ENCODE measurements at places on chromosomes 3 and 15. TPM values are rescaled to one million over a fixed set of nuclear protein-coding genes. Genes with fewer than 3 reads are reported as not detected.

- H3K27me3 ChIP-seq: no peaks in the 10 kb centered on the region
- no peak overlapping the region for H3K4me3 ChIP-seq
- peaks cover 3% of the 10 kb centered on the region for H3K4me1 ChIP-seq
- peaks cover 4% of the 10 kb centered on the region for H3K36me3 ChIP-seq
These were observed 116.7 kb downstream of the DLG1 start for GRCh38 chr3:197181741-197182140.

- H3K27ac ChIP-seq: no peak overlapping the region
- no peaks in the 10 kb centered on the region for H3K4me1 ChIP-seq
- no peaks in the 10 kb centered on the region for H3K27me3 ChIP-seq
- no peaks in the 10 kb centered on the region for H3K36me3 ChIP-seq
- no peak overlapping the region for H3K4me3 ChIP-seq
These were observed 48.6 kb downstream of the UNC13C start for GRCh38 chr15:54026891-54027290.

GRCh38 chr15:86837294-86838061, 757.8 kb downstream of the AGBL1 start:
- H3K4me1 ChIP-seq: no peaks in the 10 kb centered on the region
- no peaks in the 10 kb centered on the region for H3K27me3 ChIP-seq
- H3K4me3 ChIP-seq: no peak overlapping the region

GRCh38 chr3:71050166-71050537, 533.4 kb downstream of the FOXP1 start:
- peaks cover 27% of the 10 kb centered on the region for H3K36me3 ChIP-seq
- H3K4me3 ChIP-seq: no peak overlapping the region
- DNase-seq: no peak
- H3K4me1 ChIP-seq: peaks cover 46% of the 10 kb centered on the region
- no peaks in the 10 kb centered on the region for H3K27me3 ChIP-seq

- no peaks in the 10 kb centered on the region for H3K4me1 ChIP-seq
- no peak for DNase-seq
- H3K4me3 ChIP-seq: no peak overlapping the region
- H3K27ac ChIP-seq: no peak overlapping the region
These were observed 34.2 kb downstream of the CLEC3B start for GRCh38 chr3:45060165-45060892.

DNA sequence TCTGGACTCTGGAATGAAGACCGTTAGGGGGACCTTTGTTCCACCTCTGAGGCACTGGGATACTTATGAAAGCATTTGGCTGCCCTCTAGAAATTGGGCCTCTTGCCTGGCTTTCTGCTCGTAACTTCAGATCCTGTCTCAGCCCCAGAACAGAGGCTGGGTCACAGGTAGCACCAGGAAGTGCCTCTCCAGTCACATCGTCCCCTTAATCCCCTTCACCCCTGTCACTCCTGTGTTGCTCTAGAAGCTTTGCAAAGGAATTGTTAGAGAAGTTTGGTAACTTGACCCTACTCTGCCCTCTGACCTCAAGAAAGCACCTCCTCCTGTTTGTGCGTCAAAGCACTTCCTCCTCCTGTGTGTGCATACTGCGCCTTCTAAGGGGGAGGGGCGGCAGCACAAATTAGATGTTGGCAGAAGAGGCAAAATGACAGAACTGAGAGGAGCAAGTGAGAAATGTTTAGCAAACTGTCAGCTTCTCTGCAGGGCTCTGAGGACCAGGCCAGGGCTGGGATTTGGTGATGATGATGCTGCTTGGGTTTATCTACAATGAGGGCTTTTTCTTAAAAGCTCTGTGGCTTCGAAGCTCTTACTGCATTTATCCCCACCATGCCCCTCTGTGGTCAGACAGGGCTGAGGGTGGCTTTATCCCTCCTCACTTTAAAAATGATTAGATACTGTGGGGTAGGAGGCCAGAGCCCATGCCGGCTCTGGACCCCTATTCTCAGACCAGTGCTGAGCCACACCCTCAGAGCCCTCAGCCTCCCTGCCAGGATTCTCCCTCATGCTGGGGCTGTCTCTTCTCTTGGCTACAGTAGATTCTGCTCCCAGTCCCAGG, 76.2 kb downstream of the LARS2 start:
- no peaks in the 10 kb centered on the region for H3K4me1 ChIP-seq
- H3K27me3 ChIP-seq: no peaks in the 10 kb centered on the region
- DNase-seq: no peak
- H3K27ac ChIP-seq: no peak overlapping the region

DNA sequence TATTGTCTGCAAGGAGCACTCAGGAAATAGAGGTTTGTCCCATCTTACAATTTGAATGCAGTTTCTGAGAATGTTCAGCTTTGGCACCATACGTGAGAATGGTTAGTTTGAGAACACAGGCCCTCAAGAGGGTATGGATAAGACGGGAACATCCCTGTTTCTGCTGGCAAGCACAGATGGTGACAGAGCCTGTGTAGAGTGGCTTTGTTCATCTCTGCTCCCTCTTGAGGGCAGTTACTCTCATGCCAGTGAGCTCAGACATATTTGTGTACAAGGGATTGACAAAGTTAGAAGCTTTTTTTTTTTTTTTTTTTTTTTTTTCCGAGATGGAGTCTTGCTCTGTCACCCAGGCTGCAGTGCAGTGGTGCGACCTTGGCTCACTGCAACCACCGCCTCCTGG, 71.5 kb upstream of the FILIP1L start:
- no peaks in the 10 kb centered on the region for H3K36me3 ChIP-seq
- no peak for DNase-seq
- no peaks in the 10 kb centered on the region for H3K27me3 ChIP-seq
- no peaks in the 10 kb centered on the region for H3K4me1 ChIP-seq
- H3K4me3 ChIP-seq: no peak overlapping the region

- no peak for DNase-seq
- no peak overlapping the region for H3K4me3 ChIP-seq
- H3K36me3 ChIP-seq: peaks cover 11% of the 10 kb centered on the region
- no peaks in the 10 kb centered on the region for H3K27me3 ChIP-seq
These were observed 19.5 kb downstream of the SLC4A7 start for GRCh38 chr3:27464646-27465045.

DNA sequence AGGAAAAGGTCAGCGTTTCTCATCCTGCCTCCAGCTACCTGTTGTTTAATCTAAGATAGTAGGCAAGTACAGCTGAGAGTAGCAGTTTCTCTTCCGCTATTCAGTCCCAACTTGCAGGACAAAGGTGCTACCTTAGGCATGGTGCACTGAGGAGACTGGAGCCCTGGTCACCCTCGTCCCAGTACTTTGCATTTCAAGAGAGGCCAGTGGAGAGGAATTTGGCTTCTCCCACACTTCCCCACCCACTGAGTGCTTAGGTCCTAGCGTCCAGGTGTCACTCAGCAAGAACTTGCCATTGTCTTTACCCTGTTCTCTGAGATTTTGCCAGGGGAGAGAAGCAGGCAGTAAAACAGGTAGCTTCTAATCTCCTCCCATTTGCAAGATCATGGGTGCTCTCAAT, 12.5 kb upstream of the RPN1 start:
- no peaks in the 10 kb centered on the region for H3K36me3 ChIP-seq
- no peaks in the 10 kb centered on the region for H3K27me3 ChIP-seq
- H3K27ac ChIP-seq: no peak overlapping the region
- H3K4me1 ChIP-seq: no peaks in the 10 kb centered on the region
- no peak overlapping the region for H3K4me3 ChIP-seq

DNA sequence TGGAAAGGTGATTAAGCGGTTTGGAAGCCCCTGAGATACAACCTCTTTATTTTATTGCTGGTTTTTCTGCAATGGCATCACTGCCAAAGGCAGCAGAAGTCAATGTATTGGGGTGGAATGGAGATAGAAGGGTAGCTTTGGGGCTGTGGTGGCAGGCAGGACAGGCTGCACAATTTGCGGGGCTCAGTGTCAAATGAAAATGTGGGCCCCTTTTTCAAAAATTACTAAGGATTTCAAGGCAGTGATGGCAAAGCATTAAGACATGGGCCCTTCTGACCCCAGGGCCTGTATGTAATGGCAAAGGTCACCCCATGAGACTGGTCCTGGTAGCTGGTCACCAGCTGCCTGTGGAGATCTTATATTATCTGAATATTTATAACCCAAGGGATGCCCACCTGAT, 29.3 kb upstream of the GALNT15 start:
- H3K4me1 ChIP-seq: no peaks in the 10 kb centered on the region
- no peaks in the 10 kb centered on the region for H3K27me3 ChIP-seq
- H3K36me3 ChIP-seq: no peaks in the 10 kb centered on the region
- H3K4me3 ChIP-seq: no peak overlapping the region
- no peak for DNase-seq
- H3K27ac ChIP-seq: no peak overlapping the region

GRCh38 chr3:117880638-117881037, 1154.0 kb downstream of the IGSF11 start:
- H3K4me3 ChIP-seq: no peak overlapping the region
- H3K36me3 ChIP-seq: no peaks in the 10 kb centered on the region
- no peaks in the 10 kb centered on the region for H3K27me3 ChIP-seq

GRCh38 chr3:20136231-20136630, 49.8 kb downstream of the SGO1 start:
- H3K4me1 ChIP-seq: no peaks in the 10 kb centered on the region
- H3K36me3 ChIP-seq: no peaks in the 10 kb centered on the region
- no peak for DNase-seq

DNA sequence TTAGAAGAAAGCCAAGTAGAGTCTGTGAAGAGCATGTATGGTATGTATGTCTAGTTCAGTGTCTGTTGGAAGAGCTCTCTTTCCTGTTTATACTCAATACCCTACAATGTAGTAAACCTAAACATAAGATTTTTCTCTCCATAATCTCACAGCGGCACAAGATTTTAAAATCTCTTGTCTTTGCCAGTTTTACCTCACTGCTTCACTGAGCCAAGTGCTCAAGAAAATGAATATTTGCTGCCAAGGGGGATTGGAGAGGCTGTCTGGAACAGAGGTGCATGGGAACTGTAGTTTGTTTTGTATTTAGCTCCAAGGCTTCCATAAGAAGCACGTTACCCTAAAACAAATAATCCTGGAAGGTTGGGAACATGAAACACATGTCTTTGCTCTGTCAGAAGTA, 49.5 kb upstream of the FHIT start:
- no peak overlapping the region for H3K27ac ChIP-seq
- H3K36me3 ChIP-seq: no peaks in the 10 kb centered on the region
- H3K27me3 ChIP-seq: no peaks in the 10 kb centered on the region

DNA sequence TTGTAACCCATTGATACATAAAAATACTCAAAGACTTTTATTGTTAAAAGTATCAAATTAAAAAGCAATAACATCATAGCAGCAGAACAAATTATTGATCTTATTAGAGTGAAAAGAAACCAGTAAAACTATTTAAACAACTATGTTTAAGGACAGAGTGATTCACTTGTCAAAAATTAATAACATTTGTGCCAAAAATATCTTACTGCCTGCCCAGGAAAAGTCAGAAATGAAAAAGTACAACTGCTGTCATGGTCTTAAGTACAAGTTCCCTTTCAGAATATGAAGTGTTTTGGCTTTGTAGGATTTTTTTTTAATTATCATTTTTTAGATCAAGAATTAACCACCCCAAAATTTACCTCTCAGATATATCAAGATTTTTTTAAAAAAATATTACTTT, 3.4 kb downstream of the IFT57 start:
- no peak overlapping the region for H3K4me3 ChIP-seq
- H3K4me1 ChIP-seq: no peaks in the 10 kb centered on the region
- no peaks in the 10 kb centered on the region for H3K27me3 ChIP-seq
- H3K27ac ChIP-seq: no peak overlapping the region
- peaks cover 3% of the 10 kb centered on the region for H3K36me3 ChIP-seq
- no peak for DNase-seq

GRCh38 chr3:48561045-48561736, 2.4 kb downstream of the UCN2 start:
- no peak overlapping the region for H3K4me3 ChIP-seq
- no peaks in the 10 kb centered on the region for H3K36me3 ChIP-seq
- DNase-seq: no peak
- no peaks in the 10 kb centered on the region for H3K27me3 ChIP-seq

- no peak overlapping the region for H3K4me3 ChIP-seq
- DNase-seq: no peak
- H3K27me3 ChIP-seq: no peaks in the 10 kb centered on the region
- no peaks in the 10 kb centered on the region for H3K4me1 ChIP-seq
- H3K36me3 ChIP-seq: no peaks in the 10 kb centered on the region
- no peak overlapping the region for H3K27ac ChIP-seq
These were observed 48.1 kb downstream of the IQSEC1 start for GRCh38 chr3:13025090-13025489.

DNA sequence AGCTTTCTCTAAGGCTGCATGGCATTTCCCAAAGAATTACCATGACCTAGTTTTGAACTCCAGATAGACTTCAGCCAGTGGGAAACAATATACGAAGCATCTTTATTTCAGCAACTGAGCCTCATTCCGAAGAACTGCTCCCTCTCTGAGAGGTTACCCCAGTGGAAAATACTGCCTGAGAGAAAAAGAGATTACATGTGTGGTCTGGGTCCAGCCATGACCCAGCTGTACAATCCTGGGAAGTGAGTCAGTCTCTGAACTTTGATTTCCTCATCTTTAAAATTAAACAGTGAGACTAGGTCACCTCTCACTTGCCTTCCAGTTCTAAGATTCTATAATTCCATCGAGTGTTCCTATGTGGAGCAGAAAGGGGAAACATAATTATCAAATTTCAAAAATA, 42.4 kb downstream of the TNIK start:
- peak; percentile 57 for DNase-seq
- H3K4me1 ChIP-seq: peaks cover 4% of the 10 kb centered on the region
- H3K27me3 ChIP-seq: no peaks in the 10 kb centered on the region
- no peaks in the 10 kb centered on the region for H3K36me3 ChIP-seq
- no peak overlapping the region for H3K27ac ChIP-seq

- H3K4me3 ChIP-seq: no peak overlapping the region
- no peak overlapping the region for H3K27ac ChIP-seq
- no peak for DNase-seq
- no peaks in the 10 kb centered on the region for H3K36me3 ChIP-seq
These were observed 557.9 kb upstream of the ZNF385D start for GRCh38 chr3:22308871-22309270.

- H3K4me3 ChIP-seq: no peak overlapping the region
- H3K27ac ChIP-seq: no peak overlapping the region
- peaks cover 16% of the 10 kb centered on the region for H3K36me3 ChIP-seq
- no peaks in the 10 kb centered on the region for H3K4me1 ChIP-seq
These were observed 32.4 kb downstream of the DZIP1L start for GRCh38 chr3:138082992-138083386.

- no peaks in the 10 kb centered on the region for H3K4me1 ChIP-seq
- no peaks in the 10 kb centered on the region for H3K36me3 ChIP-seq
- no peak overlapping the region for H3K4me3 ChIP-seq
- peak overlapping the region; percentile 42 for H3K27ac ChIP-seq
These were observed 57.2 kb upstream of the MCF2L2 start for GRCh38 chr3:183485585-183485984.

CPLX3 gene
- polyA plus RNA-seq: not detected

C15orf62 gene
- polyA plus RNA-seq: 0.88 TPM

RASGRF1 gene
- polyA plus RNA-seq: not detected

TTLL13 gene
- 0.07 TPM for polyA plus RNA-seq

ZNF280D gene
- polyA plus RNA-seq: 11.7 TPM

CFAP91 gene
- not detected for polyA plus RNA-seq

SNX33 gene
- polyA plus RNA-seq: 12.4 TPM

C3orf38 gene
- polyA plus RNA-seq: 14.1 TPM

SIN3A gene
- 36.0 TPM for polyA plus RNA-seq

CCDC50 gene
- polyA plus RNA-seq: 71.5 TPM

GALNT15 gene
- polyA plus RNA-seq: 0.67 TPM

PP2D1 gene
- polyA plus RNA-seq: not detected

SEC62 gene
- 96.7 TPM for polyA plus RNA-seq

Data from small intestine (tissue), 16 donors.